Cortex of kidney (tissue), 1 donor: ENCODE measurements at places on chromosomes 2 and 18.

DNA sequence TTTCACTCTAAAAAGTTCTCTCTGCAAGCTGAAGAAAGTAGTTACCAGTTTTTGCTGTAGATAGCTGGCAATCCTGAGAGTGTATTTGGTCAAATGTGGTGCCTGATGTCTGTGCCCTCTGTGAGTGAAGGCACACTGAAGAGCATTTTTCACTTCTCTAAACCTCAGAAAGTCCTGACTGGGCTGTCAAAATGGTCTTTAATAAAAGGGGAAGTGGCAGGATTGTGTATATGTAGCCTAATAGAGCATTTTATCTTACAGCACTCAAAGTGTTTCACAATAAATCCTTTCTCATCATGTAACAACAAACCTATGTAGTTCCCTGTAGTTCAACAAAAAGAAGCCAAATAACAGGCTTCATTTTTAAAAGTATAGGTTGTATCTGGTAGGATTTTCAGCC is 1552.3 kb upstream of the SLC39A10 start:
- no peak for DNase-seq

DNA sequence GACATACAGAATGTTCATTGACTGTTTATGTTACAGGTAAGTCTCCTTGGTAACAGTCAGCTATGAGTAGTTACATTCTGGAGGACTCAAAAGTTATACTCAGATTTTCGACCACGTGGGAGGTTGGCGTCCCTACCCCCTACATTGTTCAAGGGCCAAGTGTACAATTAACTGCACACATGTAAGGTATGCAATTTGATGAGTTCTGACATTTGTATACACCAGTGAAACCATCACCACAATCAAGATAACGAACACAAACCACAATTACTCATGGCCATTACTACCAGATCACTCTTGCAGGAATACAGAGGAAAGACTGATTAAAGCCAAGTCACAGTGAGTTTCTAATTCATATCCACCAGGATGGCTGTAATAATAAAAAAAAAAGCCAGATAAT is 39.6 kb upstream of the LDLRAD4 start:
- no peak for DNase-seq

DNA sequence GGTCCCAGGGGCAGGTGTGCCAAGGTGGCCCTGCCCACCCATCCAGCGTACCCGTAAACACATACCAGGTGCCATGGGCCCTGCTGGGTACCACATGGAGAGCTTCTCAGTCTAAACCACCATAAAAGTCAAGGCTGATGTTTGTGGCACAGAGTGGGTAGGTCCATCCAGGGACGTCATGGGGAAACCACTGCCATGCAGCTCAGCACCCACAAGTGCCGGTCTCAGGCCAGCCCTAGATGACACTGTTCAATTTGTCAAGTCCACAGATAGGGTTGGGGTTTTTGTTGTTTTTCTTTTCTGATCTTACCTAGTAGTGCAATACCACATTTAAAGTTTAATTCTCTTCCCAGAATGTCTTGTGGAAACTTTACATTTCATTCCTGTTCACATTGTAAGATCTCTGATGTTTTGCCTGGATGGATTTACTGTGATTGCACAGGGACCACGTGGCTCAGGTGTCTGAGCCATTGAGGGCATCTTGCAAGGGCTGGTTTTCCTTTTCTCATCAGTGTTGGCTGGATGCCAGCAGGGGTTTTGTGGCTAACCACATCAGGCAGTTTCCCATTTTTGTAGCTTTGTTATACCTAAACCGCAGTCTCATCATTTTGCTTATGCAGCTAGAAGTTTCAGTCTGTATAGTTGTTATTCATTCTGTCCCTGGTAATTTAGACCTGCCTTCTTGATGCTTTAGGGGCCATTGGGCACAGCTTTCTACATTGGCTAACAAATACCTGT is 64.7 kb downstream of the STK25 start:
- DNase-seq: no peak

GRCh38 chr18:6211174-6211504 is 203.6 kb downstream of the L3MBTL4 start:
- DNase-seq: no peak

GRCh38 chr2:120077896-120078295 is 65.0 kb downstream of the EPB41L5 start:
- no peak for DNase-seq

GRCh38 chr2:184363213-184363612 is 235.1 kb upstream of the ZNF804A start:
- no peak for DNase-seq
